ENCODE measurements at places on chromosomes 3 and 15. TPM values are rescaled to one million over a fixed set of nuclear protein-coding genes. Genes with fewer than 3 reads are reported as not detected.

The FGF12 gene
- 1.7 TPM for total RNA-seq

The GOLGA8N gene
- 3.0 TPM for total RNA-seq

The CCR3 gene
- total RNA-seq = not detected

The LRTM1 gene
- not detected for total RNA-seq

The MFSD1 gene
- total RNA-seq = 85.6 TPM

The MED12L gene
- total RNA-seq = 0.57 TPM

The SLC24A5 gene
- total RNA-seq = 0.07 TPM

The TNIK gene
- 61.7 TPM for total RNA-seq

The MAN2C1 gene
- total RNA-seq = 147 TPM

The CAPN3 gene
- total RNA-seq = 0.57 TPM

Measured in thoracic aorta endothelial cell (primary cell).